ENCODE measurements at places on chromosomes 4 and X.

GRCh38 chr4:86523333-86523732 is 70.8 kb upstream of the PTPN13 start:
- DNase-seq, result no peak

- DNase-seq, result no peak
Observed at GRCh38 chrX:134013092-134013497, 27.7 kb upstream of the GPC3 start.

DNA sequence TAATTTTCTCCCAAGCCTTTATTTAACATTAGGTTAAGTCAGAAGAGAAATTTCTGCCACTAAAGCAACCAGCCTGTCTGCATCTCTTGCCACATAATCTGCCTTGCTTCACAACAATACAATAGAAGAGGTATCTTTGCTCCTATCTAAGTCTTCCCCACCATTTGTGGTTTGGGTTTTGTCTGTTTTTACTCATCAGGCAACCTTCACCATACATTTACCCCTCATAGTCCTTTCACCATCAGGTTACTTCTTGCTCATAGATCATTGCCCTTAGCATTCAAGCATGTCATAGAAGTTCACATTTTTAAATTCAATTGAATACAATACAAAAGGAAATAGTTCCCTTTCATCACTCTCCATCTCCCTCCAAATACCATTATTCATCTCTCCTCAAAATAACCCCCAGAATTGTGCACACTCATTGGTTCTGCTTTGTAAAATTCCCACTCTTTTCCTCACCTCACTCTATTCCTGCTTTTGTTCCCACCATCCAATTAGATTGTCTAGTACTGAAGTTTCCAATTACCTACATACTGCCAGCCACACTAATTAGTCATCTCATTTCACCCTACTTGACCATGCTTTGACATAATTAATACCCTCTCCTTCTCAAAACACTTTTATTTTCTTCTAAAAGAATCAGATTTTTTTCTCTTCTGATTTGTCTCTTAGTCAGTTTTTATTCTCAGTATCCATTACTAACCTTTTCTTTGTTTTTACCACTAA is 1957.0 kb upstream of the AGA start:
- DNase-seq, result peak; percentile 18

GRCh38 chrX:44234116-44234515 is 109.4 kb downstream of the EFHC2 start:
- DNase-seq, result no peak

GRCh38 chr4:84597450-84597849 is 14.5 kb downstream of the CDS1 start:
- no peak for DNase-seq

DNA sequence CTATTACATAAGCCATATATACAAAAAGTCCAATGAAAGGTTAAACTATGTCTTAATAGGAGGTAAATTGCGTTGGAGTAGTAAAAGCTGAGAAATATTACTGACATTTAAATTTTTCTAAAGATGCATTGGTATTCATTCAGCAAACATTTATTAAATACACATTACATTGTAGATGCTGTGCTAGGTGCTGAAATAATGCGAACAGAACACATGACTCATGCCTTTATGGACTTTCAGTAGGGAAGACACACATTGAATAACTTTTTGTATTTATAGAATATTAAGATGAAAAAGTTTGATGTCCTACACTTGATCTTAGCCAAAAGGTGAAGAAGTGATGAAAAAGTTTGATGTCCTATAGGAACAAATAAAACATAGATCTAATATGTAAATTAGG is 871.1 kb upstream of the SLIT2 start:
- no peak for DNase-seq

GRCh38 chr4:89024051-89024675 is 32.8 kb downstream of the FAM13A start:
- peak; percentile 31 for DNase-seq

- no peak for DNase-seq
Observed at GRCh38 chr4:17055788-17056187, 157.3 kb upstream of the LDB2 start.

DNA sequence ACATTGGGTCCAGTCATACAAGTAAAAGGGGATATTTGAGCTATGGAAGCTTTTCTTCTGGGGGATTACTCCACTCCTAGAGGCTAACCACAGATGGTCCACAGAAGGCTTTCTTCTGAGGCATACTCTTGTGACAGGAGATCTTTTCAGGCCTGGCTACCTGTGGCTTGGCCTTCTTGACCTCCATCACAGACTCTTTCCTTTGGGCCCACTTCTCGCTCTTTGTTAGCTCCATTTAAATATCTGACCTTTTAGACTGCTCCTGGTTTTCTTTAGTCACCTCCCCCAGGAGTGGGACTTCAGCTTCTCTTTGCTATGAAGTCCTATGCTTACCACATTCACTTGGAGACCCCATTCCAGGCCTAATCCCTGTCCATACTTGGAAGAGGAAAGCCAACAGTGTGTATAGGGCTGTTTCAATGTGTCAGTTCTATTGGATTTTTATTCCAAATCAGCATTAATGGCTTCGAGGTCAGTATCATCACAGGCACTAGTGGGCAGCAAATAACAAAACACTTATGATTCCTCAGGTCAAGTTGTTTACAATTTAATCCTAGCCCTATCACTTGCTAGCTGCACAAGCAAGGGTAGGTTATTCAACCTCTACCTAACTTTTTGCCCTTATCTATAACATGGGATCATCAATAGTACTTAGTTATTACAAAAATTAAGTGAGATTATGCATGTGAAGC is 26.3 kb downstream of the GPC3 start:
- no peak for DNase-seq

- no peak for DNase-seq
Observed at GRCh38 chr4:107129076-107129475, 93.0 kb upstream of the DKK2 start.

GRCh38 chr4:85826060-85826678 is 351.2 kb downstream of the ARHGAP24 start:
- no peak for DNase-seq

DNA sequence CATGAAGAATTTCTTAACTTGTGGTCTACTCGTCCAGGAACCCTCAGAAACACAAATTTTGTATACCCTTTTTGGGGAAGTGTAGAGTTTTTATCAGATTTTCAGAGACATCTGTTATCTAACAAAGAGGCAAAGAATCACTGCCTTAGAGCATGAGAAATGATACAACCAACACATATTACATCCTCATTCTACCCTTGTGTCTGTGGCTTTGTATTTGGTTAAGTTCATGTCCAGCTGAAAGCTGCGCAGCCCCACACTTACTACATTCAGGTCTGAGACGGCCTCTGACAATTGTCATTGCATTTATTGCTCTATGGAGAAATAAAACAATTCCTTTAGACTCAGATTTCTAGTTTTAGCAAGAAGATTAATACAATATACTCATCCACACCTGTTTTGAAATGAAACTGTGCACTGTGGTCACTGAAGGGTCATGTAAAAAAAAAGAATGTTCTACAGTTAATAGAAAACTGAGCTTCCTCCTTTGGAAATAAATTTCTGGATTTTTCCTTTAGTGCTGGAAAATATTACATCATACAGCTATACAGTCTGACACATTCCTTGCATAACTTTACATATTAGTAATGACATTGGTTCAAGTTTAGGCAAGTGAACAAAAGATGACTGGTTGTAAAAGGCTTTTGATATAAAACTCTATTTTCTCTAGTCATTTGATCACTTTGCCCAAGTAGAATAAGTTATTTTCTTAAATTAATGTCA is 39.8 kb downstream of the GLRB start:
- no peak for DNase-seq

- DNase-seq, result no peak
Observed at GRCh38 chr4:156362581-156362980, 408.9 kb upstream of the CTSO start.

DNA sequence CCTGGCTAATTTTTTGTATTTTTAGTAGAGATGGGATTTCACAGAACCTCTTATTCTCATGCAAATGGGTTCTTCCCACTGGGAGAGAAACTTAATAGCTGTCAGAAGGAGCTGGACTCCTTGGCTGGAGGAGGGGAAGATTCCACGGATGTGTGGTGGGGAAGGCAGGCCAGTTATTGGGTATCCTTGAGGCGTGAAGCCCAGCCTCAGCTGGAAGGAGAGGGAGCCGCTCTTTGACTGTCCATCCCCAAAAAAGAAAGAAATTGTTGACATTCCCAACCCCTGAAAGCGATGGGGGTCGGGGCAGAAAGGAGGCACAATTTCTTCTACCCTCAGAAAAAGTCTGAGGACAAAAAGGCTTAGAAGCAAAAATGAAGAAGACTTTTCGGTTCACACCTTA is 983.1 kb upstream of the PABPC4L start:
- DNase-seq, result no peak

DNA sequence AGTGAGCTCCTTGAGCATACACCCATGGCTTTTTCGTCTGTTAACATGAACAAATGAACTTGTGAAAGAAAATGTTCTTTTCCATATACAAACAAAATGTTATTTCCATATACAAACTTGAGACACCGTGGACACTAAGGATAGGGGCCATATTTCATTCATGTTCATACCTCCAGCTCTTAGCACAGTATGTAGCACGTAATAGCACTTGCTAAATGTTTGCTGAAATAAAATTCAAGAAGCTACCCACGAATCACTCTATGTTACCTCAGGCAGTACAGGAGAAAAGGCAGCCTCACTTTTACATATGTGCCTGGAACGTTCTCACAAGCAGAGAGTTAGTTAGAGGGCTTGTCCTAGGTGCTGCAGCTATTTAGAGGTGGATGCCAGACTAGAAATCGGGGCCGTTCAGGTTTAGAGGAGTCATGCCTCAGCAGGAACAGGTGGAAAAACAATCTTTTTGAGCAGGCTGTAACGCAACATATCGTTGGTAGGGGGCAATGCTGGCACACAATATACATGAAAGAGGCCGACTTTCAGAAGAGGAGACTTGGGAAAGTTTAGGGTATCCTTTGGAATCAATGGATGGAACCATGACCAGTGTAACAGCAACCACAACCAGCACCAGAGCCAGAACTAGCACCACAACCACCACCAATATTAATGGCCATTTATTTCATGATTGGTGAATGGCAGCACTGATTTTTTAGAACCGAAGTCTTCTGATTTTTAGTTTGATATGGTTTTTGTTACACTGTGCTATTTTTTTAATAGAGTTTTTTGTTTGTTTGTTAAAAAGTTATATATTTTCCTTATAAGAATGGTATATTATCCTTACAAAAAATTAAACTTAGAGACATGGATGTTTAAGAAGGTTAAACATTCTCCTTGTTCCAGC is 14.8 kb upstream of the PAQR3 start:
- peak; percentile 4 for DNase-seq

- DNase-seq, result no peak
Observed at GRCh38 chr4:8708401-8709021, 115.9 kb downstream of the CPZ start.

GRCh38 chr4:47829438-47829837 is 8.4 kb downstream of the CORIN start:
- DNase-seq, result no peak

- DNase-seq, result no peak
Observed at GRCh38 chr4:101762025-101762424, 28.5 kb upstream of the BANK1 start.

- no peak for DNase-seq
Observed at GRCh38 chr4:79575709-79576428, 167.8 kb upstream of the GK2 start.

- no peak for DNase-seq
Observed at GRCh38 chrX:124804962-124805361, 458.6 kb downstream of the SH2D1A start.

DNA sequence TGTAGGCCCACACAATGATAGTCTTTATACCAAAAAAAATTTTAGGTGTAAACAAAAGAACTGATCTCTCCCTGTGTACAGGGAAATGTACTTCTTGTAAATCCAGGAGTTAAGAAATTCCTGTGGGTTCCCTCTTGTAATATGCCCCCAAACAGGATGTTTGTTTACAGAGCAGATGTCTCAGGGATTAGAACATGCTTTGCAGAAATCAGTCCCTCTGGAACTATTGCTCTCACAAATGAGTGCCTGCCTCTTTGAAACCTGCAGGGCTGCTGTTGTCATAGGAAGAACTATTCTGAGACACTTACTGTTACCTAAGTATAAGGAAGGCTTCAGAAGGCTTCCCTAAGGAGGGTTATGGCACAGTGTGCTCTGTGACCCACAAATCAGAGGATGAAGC is 35.6 kb downstream of the PAK3 start:
- no peak for DNase-seq

DNA sequence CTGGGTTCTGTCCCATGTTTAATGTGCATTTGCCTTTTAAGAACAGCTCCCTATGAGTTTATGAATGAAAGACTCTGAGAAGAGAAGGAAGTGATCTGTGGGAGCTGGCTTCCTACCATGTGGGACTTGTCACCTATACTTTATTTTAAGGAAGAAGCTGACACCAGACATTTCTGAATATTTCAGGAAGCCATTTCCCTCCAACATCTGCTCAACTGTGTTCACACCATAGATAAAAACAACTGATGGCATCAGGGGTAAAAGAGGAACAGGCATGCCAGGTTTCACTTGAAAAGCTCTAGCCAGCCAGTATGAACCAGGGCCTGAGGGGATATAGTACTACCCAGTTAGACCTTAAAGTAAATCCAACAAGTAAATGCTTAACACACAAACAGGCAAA is 116.0 kb downstream of the COL4A6 start:
- DNase-seq, result no peak

GRCh38 chrX:119826399-119826959 is 26.3 kb downstream of the UPF3B start:
- no peak for DNase-seq

- no peak for DNase-seq
Observed at GRCh38 chrX:123422875-123423274, 238.8 kb downstream of the GRIA3 start.

DNA sequence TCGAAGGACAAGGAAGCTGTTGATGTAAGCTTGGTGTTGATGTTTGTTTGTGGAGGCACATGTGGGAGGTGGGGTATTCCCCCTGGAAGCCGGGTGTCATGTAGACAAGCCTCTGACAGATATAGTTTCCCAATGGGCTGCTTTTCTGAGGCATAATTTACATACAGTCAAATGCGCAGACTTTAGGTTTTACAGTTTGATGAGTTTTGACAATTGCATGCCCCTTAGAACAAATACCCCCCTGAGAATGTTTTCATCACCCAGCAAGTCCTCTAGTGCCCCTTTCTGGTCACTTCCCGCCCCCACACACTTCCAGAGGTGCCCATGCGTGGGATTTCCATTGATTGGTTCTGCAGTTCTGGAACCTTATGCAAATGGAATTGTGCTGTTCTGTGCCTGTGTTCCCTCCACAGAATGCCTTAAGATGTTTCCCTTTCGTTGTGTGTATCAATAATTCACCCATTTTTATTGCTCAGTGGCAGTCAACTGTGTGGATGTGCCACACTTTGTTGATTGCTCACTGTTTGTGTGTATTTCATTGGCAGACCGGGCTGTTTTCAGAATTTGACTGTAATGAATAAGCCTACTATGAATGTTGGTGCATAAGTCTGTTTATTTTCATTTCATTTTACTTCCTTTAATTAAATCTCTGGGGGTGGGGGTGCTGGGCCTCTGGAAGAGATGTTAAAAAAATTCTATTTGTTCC is 8.5 kb downstream of the EVC start:
- no peak for DNase-seq

DNA sequence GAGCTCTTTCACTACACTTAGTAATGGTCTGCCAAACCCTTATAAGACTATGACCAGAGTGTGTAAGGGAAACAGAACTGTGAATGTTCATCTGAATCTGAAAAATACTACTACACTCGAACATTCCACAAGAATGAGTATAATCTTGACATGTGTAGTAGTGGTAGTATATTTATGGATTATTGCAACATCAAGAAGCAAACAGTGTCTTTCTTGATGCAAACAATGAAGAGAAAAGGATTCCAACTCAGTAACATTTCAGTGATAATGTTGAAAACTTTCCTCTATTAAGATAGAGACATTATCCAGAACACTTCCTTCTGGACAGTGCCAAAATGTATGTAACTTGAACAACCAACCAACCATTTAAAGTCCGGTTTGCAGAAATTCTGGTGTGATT is 394.7 kb upstream of the CPEB2 start:
- no peak for DNase-seq
